Right hindlimb (tissue), 1 donor: ENCODE measurements at places on chromosomes 3 and 15.
A peak's percentile ranks its signal among the peaks of the same experiment; 100 is the strongest.

- DNase-seq, result no peak
Observed at GRCh38 chr3:120071259-120071658, 23.0 kb downstream of the GSK3B start.

GRCh38 chr15:45586125-45586524 is 1.1 kb upstream of the BLOC1S6 start:
- no peak for DNase-seq

DNA sequence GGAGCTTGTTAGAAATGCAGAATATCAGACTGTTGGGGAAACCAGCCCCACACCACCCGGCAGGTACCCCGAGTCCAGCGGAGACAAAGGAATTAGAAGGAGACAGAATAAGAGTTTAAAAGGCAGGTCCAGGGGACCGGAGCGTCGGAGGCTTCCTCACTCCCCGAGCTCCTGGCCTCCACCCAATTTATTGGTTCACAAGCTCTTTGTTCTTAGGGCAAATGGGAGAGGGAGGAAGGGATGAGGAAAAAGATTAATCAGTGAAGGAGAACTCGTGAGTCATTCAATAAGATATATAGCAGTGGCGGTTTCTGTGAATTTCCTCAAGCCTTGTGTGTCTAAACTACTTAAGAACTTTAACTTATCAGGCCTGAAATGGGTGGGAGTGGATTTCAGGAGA is 32.1 kb upstream of the WDR72 start:
- no peak for DNase-seq

GRCh38 chr3:192079098-192079497 is 618.1 kb downstream of the PYDC2 start:
- no peak for DNase-seq

DNA sequence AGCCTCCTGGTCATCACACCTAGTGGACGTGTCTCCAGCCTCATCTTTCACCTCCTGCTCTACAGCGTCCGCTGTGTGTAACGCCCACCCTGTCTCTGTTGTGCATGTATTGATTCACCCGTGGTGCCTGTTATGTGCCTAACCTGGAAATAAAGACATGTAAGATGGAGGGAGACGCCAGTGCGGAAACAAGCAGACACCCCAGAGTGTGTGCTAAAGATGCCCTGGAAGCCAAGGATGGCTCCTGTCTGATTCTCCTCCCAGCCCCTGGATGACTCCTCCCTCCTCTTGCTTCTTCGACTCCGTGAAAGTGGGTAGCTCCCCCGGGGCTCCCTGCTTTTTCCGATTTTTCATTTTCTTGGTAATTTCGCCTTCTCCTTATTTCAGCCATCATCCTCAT is 241.8 kb downstream of the ADAMTS17 start:
- no peak for DNase-seq

DNA sequence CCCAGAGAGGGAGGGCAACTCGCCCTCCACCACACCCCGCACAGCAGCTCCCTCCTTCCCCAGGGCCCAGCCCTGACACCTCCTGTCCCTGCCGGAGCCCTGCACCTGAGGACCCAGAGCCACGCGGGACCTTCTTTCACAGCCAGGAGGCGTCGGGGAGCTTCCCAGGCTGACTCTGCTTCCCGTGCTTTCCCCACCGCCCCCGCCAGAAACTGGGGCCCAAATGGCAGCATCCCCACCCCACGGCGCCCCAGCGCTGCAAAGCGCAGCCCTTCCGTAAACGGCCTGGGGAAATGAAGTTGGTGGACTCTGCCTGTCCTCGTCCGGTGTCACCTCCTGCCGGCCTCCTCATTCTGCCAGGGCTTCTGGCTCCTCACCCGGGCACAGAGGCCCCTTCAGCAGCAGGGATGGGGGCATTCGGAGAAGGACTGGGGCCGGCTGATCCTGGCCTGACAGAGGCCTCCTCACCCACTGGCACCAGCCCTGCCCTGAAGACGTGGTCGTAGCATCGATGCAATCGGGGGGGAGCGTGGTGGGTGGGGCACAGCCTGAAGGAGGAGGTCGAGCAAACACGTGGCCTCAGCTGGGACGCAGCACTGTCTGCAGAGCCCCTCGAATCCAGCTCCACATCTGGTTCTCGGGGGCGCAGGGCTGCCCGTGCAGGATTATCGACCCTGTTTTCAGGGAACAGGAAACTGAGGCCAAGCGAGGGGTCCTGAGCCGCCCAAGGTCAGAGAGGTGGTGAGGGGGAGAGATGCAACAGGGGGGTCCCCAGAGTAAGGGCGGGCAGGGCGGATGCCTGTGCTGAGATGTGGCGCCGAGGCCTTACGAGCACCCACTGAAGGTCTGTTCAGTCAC is 235.4 kb downstream of the XXYLT1 start:
- no peak for DNase-seq

DNA sequence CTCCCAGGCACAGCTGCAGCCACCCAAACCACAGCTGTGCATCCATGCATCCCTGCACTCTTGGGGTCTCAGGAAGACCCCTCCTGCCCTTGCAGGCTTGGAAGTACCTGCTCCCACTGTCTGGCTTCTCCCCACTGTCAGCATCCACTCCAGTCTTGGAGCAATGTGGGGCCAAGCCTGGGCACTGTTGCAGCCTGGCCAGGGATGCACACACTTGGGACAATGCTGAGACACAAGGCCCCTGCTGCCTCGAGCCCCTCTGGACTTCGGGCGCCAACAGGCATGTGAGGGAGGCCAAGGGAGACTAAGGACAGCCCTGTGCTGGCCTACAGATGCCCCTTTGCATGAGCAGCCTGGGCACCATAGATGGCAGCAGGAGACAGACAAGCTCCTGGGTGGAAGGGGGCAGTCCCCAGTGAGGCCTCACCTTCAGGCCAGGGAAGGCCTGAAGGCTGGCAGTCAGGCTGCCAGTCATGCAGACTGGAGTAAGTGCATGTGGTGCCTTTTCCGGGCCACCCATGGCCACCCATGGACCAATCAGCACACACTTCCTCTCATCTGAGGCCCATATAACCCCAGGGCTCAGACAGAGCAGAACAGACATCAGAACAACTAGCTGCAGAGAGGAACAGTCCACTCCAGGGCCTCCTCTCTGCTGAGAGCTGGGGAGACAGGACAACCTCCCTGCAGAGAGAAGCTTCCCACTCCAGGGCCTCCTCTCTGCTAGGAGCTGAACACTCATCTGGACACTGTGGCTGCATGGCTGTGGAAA is 219.0 kb downstream of the VGLL3 start:
- no peak for DNase-seq

DNA sequence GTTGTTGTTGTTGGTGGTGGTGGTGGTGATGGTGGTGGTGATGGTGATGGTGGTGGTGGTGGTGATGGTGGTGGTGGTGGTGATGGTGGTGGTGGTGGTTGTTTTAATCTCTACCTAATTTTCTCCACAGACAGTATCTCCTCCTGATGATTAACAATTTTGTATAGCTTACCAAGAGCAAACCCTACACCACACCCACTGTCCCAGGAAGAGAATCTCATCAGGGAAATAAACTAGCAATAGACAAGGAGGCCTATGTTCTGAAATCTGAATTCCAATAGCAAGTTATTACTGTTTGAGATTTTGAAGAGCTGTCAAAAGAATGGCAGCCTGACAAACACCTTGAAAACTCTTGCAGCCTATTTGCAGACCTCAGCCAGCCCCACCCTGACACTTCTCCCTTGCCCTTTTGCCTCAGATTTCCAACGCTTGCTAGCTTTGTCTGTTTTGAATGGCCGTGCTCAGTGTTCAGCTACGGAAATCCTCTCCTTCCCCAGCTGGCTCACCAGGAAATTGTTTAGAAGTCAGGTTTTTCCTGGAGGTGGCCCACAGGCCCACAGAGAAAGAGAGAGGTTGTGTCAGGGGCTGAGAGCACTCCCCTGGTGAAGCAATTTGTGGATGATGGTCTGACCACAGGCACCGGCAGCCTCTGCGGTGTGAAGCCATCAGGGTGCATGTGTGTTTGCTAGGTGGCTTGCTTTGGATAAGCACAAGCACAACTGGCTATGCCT is 101.6 kb downstream of the MAGI1 start:
- peak; percentile 36 for DNase-seq

DNA sequence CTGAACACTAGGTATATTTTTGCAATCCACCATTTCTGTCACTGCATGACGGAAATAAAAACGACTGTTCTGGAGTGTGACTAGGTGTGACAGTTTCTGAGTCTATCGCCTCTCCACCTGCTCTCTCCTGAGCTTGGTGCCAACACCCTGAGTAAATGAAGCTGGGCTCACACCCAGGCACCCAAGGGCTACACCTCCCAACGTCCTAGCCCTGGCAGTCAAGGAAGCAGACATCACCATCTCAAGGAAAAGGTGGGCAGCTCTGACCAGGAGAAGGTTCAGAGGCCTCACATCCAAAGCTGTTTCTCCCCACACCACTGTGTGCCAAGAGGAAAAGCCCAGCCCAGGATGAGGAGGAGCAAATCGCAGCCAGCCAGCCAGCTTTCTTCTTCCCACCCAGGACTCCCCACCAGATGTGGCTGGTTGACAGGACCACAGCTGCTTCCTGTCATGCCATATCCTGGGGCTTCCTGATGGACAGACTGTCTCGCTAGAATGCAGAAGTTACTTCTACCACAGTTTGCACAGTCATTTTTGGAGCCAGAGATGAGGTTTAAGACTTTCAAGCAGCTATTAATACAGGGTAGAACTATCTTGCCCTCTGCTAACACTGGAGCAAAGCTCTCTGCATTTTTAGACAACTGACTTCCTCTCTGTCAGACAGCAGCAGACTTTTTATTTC is 3.3 kb downstream of the SCAMP2 start:
- peak; percentile 65 for DNase-seq

DNA sequence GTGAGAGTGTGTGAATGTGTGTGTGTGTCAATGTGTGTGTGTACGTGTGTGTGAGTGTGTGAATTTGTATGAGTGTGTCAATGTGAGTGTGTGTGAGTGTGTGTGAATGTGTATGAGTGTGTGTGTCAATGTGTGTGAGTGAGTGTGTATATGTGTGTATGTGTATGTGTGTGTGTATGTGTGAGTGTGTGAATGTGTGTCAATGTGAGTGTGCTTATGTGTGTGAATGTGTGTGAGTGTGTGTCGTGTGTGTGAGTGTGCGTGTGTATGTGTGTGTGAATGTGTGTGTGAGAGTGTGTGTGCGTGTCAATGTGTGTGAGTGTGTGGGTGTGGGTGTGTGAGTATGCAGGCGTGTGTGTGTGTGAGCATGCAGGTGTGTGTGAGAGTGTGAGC is 93.5 kb upstream of the ALDH1A3 start:
- no peak for DNase-seq

- no peak for DNase-seq
Observed at GRCh38 chr3:101964861-101965260, 115.5 kb downstream of the NFKBIZ start.

- no peak for DNase-seq
Observed at GRCh38 chr15:50063226-50063625, 55.8 kb downstream of the ATP8B4 start.

DNA sequence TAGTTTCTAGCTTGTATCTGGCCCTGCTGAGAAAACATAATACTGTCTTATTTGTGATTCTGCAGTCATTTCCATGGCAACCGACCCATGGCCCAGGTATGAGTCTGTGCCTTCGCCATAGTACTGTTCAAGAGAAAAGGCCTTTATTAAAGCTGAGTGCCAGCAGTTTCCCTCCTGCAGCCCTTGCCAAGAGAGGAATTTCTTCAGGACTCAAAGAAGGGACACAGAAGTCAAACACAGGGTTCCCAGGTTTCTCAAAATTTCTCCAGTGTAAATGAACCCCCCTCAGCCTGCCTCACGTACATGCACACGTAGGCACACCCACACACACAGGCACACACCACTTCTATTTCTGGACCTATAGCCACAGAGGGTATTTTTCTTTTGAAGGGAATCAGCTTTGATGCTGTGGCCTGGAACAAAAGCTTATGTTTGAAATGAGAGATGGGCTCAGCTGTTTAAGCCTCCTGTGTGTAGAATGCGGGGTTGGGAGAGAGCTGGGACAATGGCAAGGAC is 269.2 kb downstream of the PDCD6IP start:
- DNase-seq, result no peak

GRCh38 chr15:56648311-56648710 is 85.0 kb downstream of the ZNF280D start:
- no peak for DNase-seq

GRCh38 chr3:157351981-157352380 is 84.7 kb upstream of the PTX3 start:
- DNase-seq, result no peak
